HL-60 (cell line): ENCODE measurements at places on chromosomes 5 and 9.

DNA sequence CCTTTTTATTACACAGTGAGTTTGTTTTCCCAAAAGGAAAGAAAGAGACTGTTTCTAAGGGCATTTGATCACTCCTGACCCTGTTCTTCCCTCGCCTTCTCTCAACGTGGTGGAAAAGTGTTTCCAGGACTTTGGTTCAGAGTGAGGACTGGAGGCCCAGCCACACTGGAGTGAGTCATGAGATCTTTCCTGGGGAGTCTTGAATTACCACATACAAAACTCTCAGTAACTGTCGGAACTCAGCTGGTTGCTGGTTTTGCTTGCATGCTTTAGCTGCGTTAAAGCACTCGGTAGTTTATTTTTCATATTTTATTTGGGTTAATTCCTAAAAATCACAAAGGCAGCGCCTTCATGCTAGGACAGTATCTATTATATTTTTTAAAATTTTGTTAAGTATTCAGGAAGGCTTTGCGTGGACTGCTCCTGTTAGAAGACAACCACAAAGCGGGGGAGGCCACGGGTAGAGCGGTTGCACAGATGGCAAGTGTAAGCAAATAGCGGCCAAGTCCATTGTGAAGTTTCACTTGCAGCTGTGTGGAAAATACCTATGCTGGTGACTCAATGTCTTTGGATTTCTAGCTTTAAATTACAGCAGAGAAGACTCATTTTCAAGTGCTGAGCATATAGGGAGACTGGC is 77.7 kb downstream of the ARSB start:
- DNase-seq: peak; percentile 88

DNA sequence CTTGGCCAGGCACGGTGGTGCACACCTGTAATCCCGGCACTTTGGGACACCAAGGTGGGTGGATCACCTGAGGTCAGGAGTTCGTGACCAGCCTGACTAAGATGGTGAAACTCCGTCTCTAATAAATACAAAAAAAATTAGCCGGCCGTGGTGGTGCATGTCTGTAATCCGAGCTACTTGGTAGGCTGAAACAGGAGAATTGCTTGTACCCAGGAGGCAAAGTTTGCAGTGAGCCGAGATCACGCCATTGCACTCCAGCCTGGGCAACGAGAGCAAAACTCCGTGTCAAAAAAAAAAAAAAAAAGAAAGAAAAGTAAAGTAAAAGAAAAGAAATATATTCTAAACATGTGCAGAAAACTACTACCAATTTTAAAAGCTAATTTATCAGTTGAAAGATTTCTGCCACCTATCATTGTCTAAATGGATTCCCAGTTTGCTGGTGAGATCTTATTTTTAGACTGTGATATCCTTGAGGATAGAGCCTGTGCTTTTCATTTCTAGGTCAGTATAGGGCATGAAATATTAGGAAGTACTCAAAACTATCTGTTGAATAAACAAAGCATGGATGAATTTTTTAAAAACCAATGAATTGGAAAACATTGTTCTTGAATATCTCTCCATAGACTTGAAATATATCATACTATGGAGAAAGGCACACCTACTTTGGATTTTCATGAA is 86.9 kb downstream of the NFIB start:
- DNase-seq: no peak

DNA sequence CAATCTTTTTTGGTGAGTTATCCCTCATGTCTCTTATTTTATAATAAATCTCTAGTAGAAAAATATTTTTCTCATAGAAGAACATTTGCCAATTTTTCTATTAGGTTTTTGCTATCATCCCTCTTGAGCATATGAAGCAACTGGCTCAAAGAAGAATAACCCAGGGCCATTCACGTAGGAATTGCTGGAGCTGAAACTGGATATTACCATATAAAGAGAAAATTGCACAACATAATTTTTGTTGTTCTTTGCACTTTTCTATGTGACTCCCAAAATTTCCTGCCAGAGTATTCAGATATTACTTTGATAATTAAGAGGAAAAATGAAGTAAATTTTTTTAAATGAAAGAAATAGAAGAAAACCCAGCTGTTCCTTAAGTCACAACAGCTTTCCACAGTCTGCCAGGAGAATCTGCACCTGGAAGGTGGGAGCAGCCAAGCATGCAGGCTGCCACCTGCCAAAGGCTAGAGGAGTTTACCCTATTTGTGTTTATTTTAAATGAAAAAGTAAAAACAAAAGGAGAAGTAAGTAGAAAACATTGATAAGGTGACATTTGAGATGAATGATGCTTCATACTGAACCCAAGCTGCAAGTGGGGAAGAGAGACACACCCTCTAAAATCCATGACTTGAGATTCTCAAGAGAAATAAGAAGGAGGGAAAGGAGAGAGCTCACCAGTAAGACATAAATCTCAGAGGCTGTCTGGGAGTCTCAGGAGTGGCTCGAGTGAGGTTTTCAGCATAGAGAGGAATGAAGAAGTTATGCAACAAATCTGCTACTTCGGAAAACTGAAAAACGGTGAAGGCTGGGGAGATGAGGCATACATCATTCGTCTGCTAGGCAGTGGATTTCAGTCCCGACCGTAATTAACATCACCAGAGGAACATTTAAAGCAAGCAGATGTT is 31.5 kb upstream of the FREM1 start:
- DNase-seq: no peak

DNA sequence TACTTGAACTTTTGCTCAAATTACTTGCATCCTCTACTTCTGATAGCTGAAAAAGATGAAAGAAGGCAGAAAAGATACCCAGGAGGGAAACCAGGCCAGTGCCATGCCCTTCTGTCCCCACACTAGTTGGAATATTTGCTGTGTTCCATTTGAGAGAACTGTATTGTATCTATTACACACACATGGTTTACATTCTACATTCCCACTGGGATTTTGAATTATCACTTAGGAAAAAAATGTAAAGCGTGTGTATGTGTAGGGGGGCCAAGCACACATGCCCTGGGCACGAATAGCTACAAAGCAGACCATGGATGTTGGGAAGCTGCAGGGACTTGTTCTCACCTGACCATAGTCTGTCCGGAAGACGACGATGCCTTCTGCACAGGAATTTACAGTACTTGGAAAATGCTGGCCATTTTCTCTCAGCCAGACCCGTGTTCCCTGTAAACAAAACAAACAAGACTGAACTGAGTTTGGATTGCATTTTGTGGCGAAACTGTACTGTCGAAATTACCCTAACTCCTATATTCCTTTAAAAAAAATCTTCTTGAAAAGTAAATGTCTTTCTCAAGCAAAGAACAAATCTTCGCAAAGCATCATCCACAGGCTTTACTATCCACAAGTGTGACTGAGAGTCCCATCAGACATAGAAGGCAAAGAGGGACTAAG is 58.7 kb downstream of the MYO10 start:
- DNase-seq: no peak

- DNase-seq: no peak
These were observed 50.9 kb downstream of the CERT1 start for GRCh38 chr5:75460532-75460931.

GRCh38 chr5:138712791-138713190 is 40.4 kb upstream of the CTNNA1 start:
- DNase-seq: no peak

DNA sequence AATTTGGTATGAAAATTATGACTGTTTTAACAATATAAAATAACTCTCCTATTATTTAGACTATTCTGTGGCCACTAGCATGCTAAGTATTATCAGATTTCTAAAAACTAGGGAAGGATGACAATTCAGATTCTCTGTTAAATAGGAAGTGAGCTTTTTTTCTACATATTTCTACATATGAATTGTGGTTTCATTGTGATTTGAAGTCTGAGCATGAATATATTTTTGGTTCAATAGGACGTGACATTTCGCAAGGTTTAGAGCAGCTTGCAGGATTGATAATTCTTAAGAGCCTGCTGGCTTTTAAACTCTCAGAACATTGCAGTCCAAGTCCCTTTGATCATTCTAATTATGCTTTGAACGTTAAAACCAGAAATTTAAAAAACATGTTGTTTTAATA is 82.9 kb downstream of the ADGRV1 start:
- DNase-seq: no peak

DNA sequence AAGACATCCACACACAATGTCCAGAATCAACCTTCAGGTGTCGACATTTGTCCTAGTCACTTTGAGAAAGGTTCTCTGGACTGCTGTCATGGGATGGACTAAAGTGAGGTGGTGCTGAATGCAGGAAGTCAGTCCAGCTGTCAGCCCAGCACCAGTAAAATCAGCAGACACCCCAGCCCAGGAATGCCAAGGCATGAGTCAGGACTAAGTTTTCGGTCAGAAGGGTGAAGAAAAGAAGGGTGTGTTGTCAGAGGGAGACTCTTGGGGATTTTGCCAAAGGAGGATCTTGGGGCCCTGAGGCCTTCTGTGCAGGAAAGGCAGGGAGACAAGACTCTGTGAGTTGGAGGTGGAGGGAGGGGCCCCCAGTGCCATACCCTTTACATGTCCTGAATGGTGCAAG is 69.0 kb upstream of the XPA start:
- no peak for DNase-seq

DNA sequence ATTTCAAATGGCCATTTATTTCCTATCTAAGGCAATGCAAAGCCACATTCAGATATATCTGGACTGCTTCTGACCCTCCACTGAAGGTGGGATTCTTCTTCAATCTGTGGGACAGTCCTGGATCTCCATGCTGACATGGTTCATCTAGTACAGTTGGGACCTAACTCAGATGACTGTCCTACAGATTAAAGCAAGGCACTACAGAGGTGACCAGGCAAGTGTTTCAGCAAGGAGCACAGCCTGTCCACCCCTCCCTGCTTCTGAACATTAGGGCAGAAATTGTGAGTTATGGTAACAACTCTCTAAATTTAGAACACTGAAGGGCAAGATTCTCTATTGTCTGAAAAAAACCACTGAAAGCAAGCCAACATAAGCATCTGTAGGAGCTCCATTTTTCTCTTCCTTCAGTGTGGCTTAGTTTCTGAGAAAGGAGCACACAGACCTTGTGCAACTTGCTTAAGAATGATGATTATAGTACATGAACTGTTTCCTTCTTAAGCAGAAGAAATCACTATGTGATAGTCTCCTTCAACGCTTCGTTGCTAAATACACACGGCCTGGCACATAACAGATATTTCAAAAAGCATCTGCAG is 62.9 kb upstream of the BARX1 start:
- no peak for DNase-seq

GRCh38 chr9:100375658-100376057 is 22.9 kb upstream of the TEX10 start:
- no peak for DNase-seq

GRCh38 chr5:139708434-139708861 is 60.3 kb downstream of the CXXC5 start:
- DNase-seq: no peak

DNA sequence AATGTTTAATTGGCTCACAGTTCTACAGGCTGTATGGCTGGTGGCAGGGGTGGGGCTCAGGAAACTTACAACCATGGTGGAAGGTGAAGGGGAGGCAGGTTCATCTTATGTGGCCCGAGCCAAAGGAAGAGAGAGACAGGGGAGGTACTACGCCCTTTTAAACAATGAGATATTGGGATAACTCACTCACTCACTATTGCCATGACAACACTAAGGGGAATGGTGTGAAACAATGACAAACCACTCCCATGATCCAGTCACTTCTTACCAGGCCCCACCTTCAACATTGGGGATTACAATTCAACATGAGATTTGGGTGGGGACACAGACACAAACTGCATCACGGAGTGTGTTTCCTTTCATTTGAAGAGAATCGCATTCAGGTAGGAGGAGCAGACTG is 220.9 kb downstream of the GADD45G start:
- DNase-seq: no peak

- DNase-seq: no peak
These were observed 660 bp downstream of the SPAAR start for GRCh38 chr9:35909687-35910612.

- no peak for DNase-seq
These were observed 5.4 kb downstream of the MRPL36 start for GRCh38 chr5:1793966-1794900.

GRCh38 chr9:38000332-38000731 is 68.7 kb downstream of the SHB start:
- no peak for DNase-seq

- DNase-seq: no peak
These were observed 6.0 kb downstream of the NRARP start for GRCh38 chr9:137295849-137296669.

DNA sequence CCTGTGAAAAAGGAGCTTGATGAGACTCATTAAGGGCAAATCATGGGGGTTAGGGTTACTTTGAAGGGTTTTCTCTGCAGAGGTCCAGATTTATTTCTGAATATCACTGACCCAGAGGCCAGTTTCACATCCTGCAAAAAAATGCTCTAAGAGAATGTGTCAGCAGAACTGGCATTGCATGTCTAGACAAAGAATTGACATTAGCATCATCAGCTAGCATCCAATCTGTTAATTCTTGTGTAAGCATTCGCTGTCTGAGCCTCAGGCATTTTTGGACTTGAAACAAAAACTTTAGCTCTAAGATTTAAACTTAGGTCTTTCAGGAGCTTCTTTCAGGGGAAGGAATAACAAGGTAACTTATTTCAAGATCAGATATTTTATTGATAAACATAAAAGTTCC is 187.9 kb upstream of the ELL2 start:
- DNase-seq: no peak

DNA sequence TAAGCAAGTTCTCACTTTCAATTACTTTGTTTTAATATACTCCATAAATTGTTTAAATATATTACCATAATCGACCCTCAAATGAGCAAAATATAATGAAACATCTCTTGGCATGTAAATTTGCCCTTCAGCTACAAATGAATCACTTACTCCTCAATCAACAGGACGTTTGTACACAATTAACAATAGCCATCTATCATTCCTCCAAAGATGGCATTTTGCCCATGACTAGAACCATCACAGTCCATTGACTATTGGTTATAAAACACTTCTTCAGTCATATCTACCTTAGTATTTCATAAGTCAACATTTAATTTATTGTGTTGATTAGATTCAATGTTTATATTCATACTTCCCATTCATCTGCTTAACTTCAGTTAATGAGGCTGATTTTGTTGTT is 127.2 kb downstream of the CTNND2 start:
- DNase-seq: no peak

GRCh38 chr9:114223564-114224246 is 68.4 kb downstream of the COL27A1 start:
- DNase-seq: no peak

GRCh38 chr9:110951805-110952539 is 86.3 kb downstream of the LPAR1 start:
- no peak for DNase-seq

DNA sequence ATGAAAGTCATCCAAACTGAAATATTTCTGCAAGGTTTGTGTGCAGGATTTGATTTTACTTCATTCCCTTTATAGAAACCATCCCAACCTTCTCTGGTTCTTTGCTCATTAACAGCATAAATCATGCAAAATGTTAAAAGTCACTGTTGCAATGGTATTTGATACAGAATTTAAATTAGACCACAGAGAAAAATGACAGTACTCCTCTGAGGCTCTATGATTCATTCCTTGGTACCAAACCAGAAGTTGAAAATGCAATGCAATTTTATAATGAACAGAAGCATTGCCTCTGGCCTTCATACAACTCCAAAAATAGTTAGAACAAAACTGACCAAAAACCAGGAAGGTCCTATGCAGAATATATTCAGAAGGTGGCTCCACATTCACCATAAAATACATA is 607.1 kb downstream of the TLE1 start:
- no peak for DNase-seq

- no peak for DNase-seq
These were observed 42.4 kb downstream of the LRSAM1 start for GRCh38 chr9:127493592-127494303.

- DNase-seq: no peak
These were observed 12.8 kb upstream of the MGAT1 start for GRCh38 chr5:180815293-180815917.

GRCh38 chr9:123485216-123485615 is 129.2 kb downstream of the CRB2 start:
- DNase-seq: no peak
